ENCODE measurements at places on chromosomes 3 and 15.

DNA sequence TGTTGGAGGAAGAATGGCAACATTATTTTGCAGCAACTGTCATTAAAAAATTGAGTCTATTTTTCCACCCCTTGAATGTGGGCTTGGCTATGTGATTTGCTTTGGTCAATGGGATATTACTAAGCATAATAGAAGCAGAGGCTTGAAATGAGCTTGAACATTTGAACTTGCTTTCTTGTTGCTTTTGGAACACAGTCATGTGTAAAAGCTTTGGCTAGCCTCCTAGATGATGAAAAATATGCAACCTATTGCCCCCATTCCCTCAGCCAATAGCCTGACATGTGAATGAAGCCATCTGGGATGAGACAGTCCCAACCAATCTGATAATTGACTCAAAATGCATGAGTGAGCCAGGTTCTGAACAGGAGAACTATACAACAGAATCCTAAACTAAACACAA lies 78.4 kb downstream of the PLSCR2 start:
- DNase-seq: peak; percentile 80

DNA sequence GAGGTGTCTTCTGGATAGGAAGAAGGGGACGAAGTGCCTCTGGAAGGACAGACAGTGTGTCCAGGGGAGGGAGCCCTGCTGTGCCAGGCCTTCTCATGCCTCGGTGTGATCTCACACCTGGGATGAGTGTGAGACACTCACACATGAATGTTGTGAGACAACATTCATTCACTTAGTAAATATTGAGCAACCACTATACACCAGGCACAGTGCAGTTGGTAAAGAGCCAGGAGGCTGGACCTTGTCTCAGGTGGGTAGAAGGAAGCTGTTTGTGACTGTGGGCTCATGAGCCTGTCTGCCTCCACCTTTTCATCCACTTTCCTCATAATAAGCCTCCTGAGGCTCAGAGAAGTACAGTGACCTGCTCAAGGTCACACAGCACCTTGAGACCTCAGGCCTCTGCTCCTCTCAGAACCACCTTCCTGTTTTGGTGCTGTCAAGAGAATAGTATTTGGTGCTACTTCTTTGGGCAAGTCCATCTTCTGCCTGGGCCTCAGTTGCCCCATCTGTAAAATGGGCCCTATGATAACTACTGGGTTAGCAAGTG lies 20.9 kb downstream of the SLC6A6 start:
- DNase-seq: peak; percentile 11

GRCh38 chr3:133783762-133784161 lies 21.9 kb upstream of the SRPRB start:
- no peak for DNase-seq

DNA sequence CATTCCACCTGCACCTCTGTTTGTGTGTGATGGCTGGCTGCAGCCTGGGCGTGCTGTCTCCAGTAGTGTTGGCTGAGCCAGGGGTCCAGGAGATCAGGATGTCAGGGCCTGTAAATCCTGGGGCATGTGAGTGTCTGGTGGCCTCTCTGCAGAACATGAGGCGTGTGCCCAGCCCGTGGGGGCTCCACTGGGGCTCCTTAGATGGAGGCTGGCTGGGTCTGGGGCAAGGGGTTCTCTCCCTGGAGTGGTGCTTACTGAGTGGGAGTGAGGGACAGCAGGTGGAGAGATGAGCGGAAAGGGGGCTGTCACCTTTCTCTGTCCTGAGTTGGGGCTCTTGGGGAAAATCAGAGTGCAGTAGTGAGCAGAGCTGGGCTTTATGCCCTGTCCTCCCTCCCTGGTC lies 152.2 kb downstream of the CHDH start:
- no peak for DNase-seq

GRCh38 chr15:24734396-24734795 lies 58.8 kb downstream of the NPAP1 start:
- DNase-seq: no peak

- peak; percentile 50 for DNase-seq
Observed at GRCh38 chr3:76131396-76132153, 346.2 kb upstream of the ZNF717 start.

DNA sequence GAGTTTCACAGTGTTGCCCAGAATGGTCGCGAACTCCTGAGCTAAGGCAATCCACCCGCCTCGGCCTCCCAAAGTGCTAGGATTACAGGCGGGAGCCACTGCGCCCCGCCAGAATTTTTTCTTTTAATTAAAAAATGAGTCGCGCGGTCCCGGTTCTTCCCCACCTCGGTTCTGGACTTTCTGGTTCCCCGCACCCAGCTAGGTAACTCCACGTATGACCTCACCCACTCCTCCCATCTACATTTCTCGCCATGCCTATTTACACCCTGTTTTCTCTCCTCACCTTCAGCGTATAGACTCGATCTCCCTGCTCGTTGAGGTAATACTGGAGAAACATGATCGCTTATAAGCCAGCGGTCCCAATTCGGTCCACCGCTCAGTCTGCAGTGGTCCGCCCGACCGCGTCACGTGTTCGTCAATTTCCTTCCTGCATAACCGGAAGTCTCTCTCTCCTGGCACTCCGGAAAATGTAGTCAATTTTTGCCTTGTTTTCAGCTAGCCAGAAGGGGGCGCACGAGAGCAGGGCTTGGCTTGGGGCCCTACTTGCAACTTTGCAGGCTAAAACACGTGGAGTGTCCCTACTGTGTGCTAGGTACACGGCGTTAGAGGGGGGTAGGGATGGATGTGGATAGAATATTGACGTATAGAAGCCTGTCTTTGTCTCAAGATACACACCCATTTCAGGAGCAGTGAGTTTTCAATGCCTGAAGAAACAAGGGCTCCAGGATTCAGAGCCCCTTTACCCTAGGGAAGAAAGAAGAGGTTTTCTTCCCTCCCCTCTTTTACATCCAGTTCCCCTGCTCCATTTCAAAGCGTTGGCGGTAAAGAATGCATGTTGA lies at the start of the genes NOP10 and NUTM1:
Gene NOP10 (minus strand): TSS at position 400 of the 839 bp plus-strand sequence. CDS start 63 bp downstream, at position 337.
Gene NUTM1 (plus strand): TSS at position 579 of the 839 bp plus-strand sequence. CDS start 382 bp downstream, outside the sequence.
- peak; percentile 94 for DNase-seq

DNA sequence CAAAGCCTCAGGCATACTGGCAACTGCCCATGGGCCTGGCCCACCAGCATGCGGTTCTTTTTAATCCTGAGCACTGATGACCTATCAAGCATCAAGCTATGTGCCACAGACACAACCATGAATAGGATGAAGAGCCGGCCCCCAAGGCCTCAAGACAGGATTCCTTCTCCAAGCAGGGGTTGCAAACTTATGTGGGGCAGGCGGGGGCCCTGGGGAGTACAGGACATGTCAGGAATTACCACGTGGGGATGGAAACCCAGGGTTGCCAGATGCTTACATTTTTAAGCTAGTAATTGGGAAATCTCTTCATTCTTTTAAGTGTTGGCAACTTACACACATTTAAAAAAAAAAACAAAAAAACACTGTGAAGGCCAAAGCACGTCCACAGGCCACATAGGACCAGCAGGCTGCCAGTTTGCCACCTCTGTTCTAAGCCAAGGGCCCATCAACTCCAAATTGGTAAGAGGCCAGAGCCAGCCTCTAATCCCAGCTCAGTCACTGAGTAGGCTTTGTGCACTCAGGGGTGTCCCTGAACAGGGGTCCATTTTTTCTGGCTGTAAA lies 32.8 kb downstream of the BDH1 start:
- DNase-seq: peak; percentile 71

DNA sequence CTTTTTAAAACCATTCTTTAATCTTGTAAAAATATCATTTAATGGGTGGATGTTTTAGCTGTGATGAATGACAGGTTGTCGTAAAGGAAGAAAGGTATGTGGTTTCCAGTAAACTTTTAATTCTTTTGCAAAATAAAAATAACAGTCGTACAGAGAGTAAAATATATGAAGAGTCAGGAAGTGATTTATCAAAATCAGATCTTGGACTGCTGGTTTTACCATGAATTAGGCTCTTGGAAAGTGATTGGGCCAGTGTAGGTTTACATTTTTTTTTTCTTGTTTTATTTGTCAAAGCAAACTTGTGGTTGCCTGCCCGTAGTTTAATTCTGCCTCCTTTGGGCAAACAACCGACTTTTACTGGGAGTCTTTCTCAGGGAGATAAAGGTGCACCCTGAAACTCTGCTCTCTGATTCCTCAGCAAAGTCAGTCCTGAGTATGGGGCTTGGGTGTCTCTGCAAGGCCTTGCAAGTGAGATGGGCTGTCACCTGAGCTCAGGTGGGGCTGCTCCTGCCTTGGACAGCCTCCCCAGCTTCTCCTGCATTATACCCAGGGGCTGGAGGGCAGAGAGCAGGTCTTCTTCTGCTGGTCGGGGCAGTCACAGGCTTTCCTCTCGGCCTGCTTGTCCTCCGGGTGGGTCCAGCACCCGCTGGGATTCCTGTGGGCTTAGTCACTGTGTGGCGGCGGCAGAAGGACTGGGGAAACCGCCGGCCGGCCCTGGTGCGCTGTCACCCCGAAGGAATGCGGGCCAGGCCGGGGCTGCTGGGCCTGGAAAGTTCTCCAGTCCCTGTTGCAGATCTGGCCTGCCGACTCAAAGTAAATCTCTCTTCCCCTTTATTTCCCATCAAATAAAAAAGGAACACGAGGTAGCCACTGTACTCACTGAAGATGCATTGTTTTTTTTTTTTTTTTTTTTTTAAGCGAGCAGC lies 79.0 kb downstream of the IGF1R start:
- peak; percentile 94 for DNase-seq

DNA sequence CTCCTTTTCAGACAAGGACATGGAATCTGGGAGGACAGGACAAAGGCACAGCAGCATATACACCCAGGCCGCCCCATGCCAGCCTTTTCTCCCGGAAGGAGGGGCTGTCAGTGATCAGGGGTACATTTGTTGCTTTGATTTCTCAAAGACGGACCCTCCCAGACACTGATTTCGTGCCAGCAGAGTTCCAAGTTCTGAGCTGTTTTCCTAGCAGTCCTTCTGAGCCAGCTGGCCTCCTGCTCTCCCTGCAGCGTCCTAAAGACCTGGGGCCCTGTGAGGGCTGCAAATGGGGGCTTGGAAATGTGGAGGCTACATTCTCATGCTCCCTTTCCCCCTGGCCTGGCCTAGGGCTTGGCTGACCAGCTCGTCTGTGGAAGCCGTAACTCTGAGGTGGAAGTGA lies 22.3 kb downstream of the CTSH start:
- DNase-seq: no peak

GRCh38 chr3:51471775-51472652 lies 27.8 kb downstream of the DCAF1 start:
- no peak for DNase-seq

- no peak for DNase-seq
Observed at GRCh38 chr3:175726228-175726627, 867.1 kb downstream of the NAALADL2 start.

DNA sequence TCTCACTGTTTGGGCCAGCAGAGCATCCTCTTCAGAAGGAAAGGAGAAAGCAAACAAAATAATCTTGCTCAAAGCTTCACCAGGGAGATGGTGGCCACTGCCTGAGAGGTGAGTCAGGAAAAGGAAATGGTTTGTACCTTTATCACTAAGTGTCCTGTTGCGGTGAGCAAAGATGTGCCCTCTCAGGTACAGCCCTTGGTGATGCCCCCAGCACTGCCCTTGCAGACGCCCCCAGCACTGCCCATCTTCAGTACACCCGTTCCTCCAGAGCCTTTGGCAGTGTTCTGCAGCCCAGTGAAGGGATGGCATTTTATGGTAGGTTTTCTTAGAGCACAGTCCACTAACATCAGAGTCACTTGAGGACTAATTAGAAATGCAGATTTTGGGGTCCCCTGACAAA lies 92.3 kb downstream of the ZNF621 start:
- no peak for DNase-seq

DNA sequence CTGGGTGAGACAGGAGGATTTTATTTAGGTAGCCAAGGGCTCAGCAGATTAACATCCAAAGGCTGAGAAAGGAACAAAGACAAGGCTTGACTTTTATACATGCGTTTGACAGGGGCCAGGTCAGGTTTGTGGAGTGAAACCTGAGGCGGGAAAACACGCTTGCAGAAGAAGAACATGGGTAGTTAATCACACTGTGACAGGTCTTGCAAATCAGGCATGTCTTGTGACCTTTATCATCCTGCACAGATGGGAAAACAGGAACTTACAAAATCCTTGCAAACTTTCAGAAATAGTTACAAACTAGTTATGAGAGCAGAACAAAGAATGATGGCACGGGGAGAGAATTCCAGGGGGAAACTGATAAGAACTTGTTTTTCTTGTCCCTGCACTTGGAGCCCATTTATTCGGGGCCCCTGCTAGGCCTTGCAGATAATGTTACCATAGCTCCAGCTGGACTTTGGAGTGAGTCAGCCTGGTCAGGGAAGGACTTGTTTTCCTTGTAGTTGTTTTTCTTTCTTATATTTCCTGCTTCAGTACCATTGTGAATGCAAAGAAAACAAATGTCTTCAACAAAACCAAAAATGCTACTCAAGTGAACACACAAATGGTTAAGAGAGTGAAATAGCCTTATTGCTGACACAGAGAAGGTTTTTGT lies 965.9 kb upstream of the ROBO1 start:
- peak; percentile 77 for DNase-seq

DNA sequence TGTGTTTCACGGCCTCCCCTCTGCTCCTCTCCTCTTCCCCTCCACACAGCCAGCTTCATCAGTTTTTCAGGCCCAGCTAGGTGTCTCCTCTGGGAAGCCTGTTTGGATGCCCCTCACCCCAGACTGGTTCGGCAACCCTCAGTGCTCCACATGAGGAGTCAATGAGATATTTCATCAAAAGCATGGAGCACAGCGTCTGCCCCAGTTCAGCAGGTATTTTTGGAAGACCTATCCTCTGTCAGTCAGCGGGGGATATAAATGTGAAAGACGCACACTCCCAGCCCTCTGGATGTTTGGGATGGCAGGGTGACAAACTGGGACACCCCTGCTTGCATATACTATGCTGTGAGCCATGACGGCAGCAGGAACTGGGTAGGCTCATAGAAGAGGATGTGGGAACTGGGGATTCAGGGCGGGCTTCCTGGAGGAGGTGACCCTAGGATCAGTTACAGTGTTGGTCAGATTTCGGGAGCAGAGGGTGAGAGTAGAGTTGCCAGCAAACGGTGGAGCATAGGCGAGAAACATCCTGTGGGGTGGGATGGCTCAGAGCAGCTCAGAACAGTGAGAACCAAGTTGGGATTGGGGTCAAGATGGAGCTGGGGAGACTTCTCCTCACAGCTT lies 42.9 kb downstream of the PXYLP1 start:
- DNase-seq: no peak

- no peak for DNase-seq
Observed at GRCh38 chr3:130659911-130660310, 86.7 kb downstream of the PIK3R4 start.

- DNase-seq: no peak
Observed at GRCh38 chr3:120839120-120839519, 68.9 kb upstream of the STXBP5L start.

- peak; percentile 91 for DNase-seq
Observed at GRCh38 chr3:188954590-188955208, 217.1 kb upstream of the TPRG1 start.

- DNase-seq: no peak
Observed at GRCh38 chr3:117932441-117932840, 1102.2 kb downstream of the IGSF11 start.

DNA sequence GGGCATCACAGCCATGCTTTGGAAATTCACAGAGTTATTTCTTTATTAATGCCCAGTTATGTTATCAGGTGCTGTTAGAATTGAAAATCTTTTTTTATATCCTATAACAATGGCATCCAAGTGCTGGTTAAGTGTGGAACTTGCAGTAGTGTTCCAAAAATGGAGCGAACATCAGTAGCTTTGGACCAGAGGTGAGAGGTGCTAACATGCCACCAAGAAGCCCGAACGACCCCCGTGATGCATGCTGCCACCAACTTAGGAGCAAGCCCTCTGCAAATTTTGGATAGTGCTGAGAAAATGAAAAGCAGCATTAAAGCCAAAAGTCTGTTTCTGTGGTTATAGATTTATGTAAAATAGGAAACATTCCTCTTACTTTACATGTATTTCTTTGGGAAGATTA lies 24.8 kb downstream of the RBP1 start:
- no peak for DNase-seq

- DNase-seq: no peak
Observed at GRCh38 chr3:147008886-147009285, 397.5 kb downstream of the ZIC4 start.
